ENCODE measurements at places on chromosomes 16 and 17.

GRCh38 chr16:10070591-10070990, 111.6 kb downstream of the GRIN2A start:
- no peak for DNase-seq

- no peak for DNase-seq
Observed at GRCh38 chr17:32015245-32016013, 8.2 kb downstream of the LRRC37B start.

DNA sequence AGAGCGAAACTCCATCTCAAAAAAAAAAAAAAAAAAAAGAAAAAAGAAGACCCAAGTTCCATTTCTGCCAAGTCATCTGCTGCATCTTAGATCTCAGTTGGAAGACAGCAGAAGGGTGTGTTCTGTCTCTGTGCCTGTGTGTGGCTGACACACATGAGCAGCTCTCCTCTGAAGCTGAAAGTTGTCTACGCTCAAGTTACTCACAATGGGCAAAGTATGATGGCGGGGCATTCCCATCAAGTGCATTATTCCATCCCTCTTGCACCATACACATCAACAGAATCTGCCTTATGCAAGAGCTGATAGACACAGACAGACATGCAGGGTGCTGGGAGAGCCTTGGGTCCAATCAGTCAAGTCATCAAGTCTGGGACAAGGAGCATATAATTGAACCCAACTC, 402.2 kb downstream of the XYLT1 start:
- DNase-seq: no peak

DNA sequence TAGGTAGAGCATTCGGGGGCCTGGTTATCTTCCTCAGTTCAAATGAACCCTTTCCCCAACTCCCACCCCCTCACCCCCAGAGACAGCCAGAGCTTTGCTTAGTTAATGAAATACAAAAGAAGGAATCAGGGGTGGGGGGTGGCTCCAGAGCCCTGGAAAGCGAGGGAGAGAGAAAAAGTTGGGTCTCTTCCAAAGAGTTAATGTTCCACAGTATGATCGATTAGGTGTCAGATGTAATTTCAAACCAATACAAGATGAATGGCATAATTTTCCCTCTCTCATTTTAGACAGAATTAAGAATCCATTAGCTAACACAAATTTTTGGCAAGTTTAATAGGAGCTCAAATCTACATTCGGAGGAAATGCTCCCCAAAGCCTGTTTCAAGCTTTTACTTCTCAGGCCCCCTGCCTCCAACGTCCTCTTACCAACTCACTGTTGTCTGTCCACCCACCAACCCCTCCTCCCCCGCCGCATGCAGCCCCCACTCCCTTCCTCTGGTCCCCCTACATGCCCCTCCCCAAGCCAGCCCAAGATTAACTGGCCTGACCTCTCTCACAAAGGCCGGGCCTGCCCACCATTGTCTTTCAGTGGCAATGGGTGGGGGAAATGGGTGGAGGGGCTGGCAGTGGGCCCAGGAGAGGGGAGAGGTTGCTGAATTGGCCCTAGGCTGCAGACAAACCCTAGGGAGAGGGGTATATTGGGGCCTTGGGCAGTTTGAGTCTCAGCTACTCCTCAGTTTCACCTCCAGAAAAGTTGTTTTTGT, 28.2 kb downstream of the NEUROD2 start:
- DNase-seq: no peak

GRCh38 chr16:70418993-70419318, 19.9 kb downstream of the ST3GAL2 start:
- no peak for DNase-seq

DNA sequence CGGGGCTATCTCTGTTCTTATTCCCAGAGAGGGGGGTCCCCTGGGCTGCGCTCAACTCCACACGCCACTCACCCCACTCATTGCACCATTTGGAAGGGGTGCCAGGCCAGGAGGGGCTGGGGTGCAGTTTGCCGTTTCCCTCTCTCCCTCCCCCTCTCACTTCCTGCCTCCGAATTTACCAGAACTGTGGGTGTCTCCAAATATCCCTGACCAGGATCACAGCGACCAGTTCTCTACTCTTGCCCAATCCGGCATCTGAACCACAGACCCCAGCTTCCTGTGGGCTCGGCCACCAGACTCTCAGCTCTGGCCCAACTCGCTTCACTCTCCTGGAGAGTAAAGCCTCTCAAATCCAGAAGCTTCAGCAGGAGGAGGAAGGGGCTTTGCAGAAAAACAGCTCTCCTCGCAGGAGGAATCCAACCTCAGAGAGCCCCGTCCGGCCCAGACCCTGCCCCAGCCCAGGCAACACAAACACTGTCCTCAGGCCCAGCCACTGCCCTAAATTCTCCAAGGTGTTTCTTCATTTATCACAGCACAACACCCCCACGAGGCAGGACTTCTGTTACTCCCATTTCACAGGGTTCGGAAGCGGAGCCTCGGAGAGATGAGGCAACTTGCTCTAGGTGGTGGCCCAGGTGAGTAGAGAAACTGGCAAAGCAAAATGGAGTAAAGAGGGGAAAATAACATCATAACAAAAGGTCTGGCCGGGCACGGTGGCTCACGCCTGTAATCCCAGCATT, 423 bp upstream of the ASGR2 start:
- DNase-seq: no peak

- no peak for DNase-seq
Observed at GRCh38 chr17:15048381-15048780, 216.7 kb downstream of the PMP22 start.

DNA sequence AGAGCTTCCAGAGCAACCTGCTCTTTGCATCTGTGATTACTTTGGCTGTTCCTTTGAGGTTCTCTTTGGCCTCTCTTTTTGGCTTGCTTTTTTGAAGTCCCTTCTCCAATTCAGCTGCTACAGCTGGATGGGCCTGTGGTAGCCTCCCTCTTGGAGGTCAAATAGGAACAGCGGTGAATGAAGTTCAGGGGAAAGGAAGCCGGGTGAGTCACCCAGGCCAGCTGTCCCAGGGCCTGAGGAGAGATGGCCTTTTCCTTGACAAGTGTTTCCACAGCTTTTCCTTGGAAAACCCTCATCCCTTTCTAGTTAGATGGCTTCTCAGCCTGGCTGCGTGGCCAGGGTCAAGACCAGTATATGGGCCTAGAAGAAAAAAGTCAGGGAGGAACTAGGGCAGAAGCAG, 103.1 kb downstream of the STX8 start:
- no peak for DNase-seq

GRCh38 chr17:55424893-55425540, 3.4 kb upstream of the MMD start:
- DNase-seq: no peak

DNA sequence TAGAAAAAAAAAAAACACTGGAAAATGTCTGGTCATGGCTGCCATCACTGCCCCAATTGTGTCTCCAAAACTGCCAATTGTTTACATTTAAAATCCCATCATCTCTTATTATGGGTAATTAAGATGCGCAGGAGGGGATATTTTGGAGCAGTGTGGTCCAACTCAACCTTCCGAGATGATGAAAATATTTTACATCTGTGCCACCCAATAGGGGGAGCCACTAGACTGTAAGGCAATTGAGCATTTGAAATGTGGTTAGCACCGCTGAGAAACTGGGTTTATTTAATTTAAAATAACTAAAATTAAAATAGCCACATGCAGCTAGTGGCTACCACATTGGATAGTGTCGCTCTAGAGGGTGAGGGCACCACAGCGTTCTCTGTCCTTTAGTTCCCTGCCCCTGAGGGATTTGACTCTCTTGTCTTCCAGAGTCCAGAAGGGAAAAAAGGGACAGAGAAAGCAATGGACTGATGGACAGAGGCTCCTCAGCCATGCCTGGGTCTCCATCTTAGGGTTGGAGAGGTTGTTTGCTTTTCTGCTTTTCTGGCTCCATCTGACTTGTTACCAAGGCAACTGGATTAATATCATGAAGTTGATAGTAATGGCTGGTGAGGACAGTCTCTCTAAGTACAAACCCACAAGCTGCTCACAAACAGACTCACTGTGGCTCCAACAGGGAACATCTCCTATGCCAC, 3.5 kb downstream of the MPO start:
- no peak for DNase-seq

- DNase-seq: no peak
Observed at GRCh38 chr17:35879773-35880654, at the start of gene CCL5. TSS of gene CCL5 (minus strand) at chr17:35880360.

- DNase-seq: no peak
Observed at GRCh38 chr16:78570399-78571141, 471.1 kb downstream of the WWOX start.

- no peak for DNase-seq
Observed at GRCh38 chr17:33858682-33859081, 396.4 kb upstream of the CCL2 start.

GRCh38 chr17:13024526-13025257, 6.9 kb upstream of the ELAC2 start:
- DNase-seq: peak; percentile 7

DNA sequence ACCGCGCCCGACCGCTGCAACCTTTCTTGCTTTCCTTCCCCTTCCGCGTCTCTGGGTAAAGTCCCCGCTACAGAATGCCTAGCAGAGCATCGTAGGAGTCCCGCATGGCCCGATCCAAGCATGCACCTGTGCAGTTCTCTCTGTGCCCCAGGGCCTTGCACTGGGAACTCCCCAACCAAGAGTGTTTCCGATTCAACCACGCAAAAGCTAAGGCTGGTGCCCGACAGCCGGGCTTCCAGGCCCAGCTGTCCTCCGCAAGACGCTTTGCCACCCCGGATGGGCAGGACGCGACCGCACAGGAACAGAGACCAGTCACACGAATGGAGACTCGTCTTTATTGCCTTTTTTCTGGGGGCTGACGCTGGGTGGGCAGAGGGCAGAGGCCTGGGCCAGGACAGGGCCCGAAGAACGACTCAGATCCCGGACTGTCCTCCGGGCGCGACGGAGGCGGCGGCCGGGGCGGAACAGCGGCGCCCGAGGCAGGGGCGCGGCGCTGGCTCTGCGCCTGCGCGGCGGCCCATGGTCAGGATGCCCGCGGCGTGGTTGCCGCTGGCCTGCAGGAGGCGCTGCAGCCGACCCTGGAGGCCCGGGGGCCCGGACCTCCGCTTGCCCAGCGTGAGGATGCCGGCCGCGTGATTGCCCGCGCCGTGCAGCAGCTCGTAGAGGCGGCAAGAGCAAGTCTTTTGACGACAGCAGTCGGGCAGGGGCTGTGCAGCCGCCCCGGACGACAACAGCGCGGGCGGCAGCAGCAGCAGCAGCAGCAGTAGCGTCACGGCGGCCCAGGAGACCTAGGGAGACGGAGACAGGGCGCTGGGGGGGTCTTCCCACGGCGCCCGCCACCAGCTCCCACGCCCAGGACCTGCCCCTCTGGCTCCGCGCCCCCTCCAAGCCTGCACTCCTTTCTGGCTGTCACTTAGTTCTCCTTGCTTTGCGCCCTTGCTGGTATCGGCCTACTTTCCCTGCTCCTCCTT, 1.2 kb downstream of the HCRT start:
- DNase-seq: peak; percentile 87

DNA sequence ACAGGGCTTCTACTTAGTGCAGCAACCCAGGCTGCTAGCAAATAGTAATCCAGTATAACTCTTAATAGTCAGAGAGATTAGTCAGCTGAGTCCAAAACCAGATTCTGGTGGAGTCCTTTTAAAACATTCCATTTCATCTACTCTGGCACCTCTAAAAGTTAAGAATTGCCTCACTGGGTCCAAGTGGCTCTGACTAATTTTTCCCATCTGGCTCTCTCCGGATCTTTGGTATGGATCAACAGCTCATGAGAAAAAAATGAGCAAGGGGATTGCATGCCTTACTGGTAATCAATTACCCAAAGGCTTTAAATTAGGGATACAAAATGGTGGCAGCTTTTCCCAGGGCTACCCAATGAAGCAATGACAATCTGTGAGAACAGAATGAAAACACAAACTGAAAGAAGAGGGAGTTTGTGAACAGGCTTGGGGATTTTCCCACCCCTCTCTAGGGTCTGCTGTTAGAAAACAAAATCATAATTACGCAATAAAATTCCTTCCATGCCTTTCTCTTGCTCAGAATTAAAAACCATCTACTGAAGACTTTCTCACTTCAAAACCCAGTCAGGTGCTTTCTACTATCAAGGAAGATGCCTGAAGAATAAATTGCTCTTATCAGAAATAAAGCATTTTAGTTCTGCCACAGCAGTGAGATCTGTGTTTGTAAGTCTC, 84.6 kb upstream of the PMFBP1 start:
- no peak for DNase-seq

DNA sequence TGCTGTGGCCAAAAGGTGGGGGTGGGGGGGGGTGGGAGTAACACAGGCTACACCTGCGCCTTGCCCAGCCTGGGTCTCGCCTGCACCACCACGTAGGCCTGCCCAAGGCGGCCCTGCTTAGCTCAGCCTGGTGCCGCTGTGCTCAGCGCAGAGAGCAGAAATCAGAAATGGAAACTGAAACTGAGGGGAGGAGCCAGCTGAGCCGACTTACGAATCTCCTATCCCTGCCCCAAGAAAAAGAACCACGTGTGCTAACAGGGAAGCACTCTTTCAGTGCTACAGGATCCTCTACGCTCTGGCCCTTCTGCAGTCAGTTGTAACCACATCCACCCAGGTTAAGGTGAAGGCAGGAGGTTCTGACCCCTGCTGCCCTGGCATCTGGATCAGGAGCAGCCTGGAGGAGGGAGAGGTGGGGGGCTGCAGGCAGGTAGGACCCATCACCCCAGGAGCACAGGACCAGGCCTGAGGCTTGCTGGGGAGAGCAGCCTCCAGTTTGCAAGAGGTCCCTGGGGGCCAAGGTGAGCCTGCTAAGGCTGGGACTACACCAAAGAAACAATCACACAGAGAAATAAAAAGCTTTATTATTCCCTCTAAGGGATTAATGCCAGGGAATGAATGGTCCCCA, at the start of gene DHX58:
TSS of gene DHX58 (minus strand) at position 163 of the 625 bp plus-strand sequence. CDS start 822 bp downstream, outside the sequence.
- DNase-seq: no peak

GRCh38 chr16:54720259-54720658, 210.4 kb upstream of the IRX5 start:
- no peak for DNase-seq

DNA sequence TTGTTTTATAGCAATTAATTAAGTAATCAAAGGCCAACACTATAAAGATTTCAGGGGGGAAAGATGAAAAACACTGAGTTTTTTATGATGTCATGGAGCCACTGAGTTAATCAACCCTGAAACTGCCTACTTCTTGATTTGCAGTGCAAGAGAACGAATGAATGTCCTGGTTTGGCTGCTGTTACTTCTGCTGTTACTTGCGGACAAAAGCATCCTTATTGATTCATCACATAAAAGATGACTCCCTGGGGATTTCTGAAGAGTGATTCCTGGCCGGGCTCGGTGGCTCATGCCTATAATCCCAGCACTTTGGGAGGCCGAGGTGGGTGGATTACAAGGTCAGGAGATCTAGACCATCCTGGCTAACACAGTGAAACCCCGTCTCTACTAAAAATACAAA, 10.9 kb upstream of the SPNS3 start:
- DNase-seq: no peak

GRCh38 chr16:86345516-86345915, 164.8 kb upstream of the FOXF1 start:
- no peak for DNase-seq

All from NCI-H446 (cell line).